SJCRH30 (cell line): ENCODE measurements at places on chromosomes 7 and 10. TPM values are rescaled to one million over a fixed set of nuclear protein-coding genes. Genes with fewer than 3 reads are reported as not detected.
A peak's percentile ranks its signal among the peaks of the same experiment; 100 is the strongest.

DNA sequence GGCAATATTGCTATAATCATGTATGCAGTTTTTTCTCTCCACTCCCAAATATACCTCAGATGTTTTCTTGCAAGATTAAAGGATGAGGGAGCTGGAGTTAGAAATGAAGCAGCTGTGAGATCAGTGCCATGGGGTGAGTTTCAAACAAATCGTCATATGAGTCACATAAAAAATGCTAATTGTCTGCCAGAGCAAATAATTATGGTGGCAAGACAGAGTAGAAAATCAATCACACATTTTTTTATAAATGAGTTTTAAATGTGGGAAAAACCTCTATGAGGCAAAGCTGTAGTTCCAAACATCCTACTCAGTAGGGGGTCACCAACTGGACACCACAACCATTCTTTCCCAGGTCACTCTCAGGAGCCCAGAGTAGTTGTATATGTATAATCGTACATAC, 55.3 kb downstream of the CH25H start:
- no peak overlapping the region for H3K4me3 ChIP-seq
- H3K27me3 ChIP-seq, result no peaks in the 10 kb centered on the region
- H3K27ac ChIP-seq, result no peak overlapping the region
- DNase-seq, result no peak
- no peaks in the 10 kb centered on the region for H3K36me3 ChIP-seq
- H3K4me1 ChIP-seq, result no peaks in the 10 kb centered on the region

DNA sequence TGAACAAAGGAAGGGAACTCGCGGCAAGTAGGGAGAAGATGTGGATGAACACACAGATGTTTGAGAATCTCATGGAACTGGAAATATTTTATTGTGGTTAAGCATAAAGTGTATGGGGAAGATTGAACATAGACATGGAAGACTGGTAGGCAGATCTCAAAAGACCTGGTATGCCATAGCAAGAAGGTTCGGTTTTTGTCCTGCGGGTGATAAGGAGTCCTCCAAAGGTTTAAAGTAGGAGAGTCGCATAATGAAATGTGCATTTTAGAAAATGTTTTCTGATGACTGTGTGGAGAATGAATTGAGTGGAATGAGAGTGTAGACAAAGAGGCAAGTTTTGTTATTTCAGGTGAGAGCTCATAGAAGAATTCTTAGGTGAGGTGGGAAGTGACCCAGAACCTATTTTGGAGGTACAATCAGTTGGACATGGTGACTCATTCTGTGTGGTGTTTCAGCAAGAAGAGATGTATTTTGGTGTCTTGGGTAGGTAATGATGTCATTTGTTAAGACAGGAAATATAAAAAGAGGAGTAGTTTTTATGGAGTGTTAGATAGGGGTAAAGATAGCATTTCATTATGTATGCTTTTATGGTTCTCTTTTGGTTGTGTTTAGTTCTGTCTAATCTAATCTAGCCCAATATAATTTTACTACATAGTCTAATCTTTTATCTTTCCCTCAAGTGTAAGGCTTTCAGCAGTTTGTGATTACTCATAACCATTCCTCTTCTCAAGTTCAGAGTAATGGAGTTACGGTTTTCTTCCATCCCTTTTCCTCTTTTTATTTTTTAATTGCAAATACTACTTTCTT, 239.2 kb downstream of the EXOC4 start:
- no peak overlapping the region for H3K27ac ChIP-seq
- DNase-seq, result no peak
- no peak overlapping the region for H3K4me3 ChIP-seq
- H3K27me3 ChIP-seq, result no peaks in the 10 kb centered on the region

- H3K27ac ChIP-seq, result no peak overlapping the region
- no peaks in the 10 kb centered on the region for H3K36me3 ChIP-seq
- H3K27me3 ChIP-seq, result no peaks in the 10 kb centered on the region
- no peak for DNase-seq
Measured at GRCh38 chr7:29539471-29539870, 24.2 kb upstream of the PRR15 start.

GRCh38 chr7:67723591-67723990, 727.0 kb downstream of the TYW1 start:
- H3K36me3 ChIP-seq, result no peaks in the 10 kb centered on the region
- H3K27ac ChIP-seq, result no peak overlapping the region
- DNase-seq, result no peak
- H3K27me3 ChIP-seq, result no peaks in the 10 kb centered on the region

- DNase-seq, result no peak
- H3K27me3 ChIP-seq, result no peaks in the 10 kb centered on the region
- peaks cover 15% of the 10 kb centered on the region for H3K4me1 ChIP-seq
- H3K27ac ChIP-seq, result no peak overlapping the region
- no peak overlapping the region for H3K4me3 ChIP-seq
- no peaks in the 10 kb centered on the region for H3K36me3 ChIP-seq
Measured at GRCh38 chr10:16995867-16996529, 133.6 kb downstream of the CUBN start.

DNA sequence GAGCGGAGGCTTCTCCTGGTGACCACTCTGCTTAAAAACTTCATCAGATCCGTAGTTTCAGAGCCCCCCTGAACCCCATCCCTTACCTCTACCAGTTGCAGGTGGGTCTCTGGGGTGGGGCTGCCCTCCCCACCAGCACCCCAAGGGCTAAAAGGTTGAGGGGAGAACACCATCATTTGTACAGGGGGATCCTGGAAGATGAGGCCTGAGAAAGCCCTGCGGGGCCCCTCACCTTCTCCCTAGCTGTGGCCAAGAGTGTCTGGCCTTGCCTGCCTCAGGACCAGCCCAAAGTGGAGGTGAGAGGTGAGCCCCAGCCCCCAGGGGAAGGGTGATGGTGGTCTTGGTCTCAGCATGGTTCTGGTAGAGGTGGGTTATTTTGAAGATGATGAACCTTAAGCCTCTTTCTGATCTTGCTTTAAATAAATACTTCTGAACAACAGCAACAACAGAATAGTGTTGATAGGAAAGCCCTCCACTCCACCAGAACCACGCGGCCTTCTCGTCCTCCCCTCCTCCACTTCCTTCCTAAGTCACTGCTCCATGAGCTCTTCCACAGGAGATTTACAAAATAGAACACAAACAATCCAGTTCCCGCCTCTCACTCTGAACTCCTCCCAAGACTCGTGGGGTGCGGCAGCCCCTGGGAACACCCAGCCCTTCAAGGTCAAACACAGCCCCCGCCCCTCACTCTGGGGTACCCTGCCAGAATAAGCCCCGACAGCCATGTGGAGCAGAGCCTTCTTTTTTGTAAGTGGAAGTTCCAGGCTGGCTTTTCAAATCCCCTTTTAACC, 169.1 kb downstream of the EGFR start:
- peaks cover 17% of the 10 kb centered on the region for H3K4me1 ChIP-seq
- DNase-seq, result no peak
- H3K27me3 ChIP-seq, result no peaks in the 10 kb centered on the region
- H3K4me3 ChIP-seq, result no peak overlapping the region

DNA sequence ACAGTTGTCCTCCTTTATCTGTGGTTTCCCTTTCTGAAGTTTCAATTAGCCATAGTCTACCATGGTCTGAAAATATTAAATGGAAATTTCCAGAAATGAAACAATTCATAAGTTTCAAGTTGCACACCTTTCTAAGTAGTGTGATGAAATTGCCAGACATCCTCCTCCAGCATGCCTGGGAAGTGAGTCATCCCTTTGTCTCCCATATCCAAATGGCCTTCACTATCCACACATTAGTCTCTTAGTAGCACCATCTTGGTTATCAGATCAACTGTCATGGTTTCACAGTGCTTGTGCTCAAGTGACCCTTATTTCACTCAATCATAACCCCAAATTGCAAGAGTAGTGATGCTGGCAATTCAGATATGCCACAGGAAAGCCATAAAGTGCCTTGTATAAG, 83.4 kb upstream of the PPP1R9A start:
- H3K36me3 ChIP-seq, result no peaks in the 10 kb centered on the region
- H3K27ac ChIP-seq, result peak overlapping the region; percentile 44
- H3K4me3 ChIP-seq, result no peak overlapping the region
- peaks cover 11% of the 10 kb centered on the region for H3K4me1 ChIP-seq
- no peaks in the 10 kb centered on the region for H3K27me3 ChIP-seq
- DNase-seq, result peak; percentile 45

GRCh38 chr7:79789584-79790345, 336.3 kb upstream of the MAGI2 start:
- no peaks in the 10 kb centered on the region for H3K36me3 ChIP-seq
- no peak for DNase-seq
- H3K27ac ChIP-seq, result no peak overlapping the region
- H3K27me3 ChIP-seq, result no peaks in the 10 kb centered on the region
- no peaks in the 10 kb centered on the region for H3K4me1 ChIP-seq

DNA sequence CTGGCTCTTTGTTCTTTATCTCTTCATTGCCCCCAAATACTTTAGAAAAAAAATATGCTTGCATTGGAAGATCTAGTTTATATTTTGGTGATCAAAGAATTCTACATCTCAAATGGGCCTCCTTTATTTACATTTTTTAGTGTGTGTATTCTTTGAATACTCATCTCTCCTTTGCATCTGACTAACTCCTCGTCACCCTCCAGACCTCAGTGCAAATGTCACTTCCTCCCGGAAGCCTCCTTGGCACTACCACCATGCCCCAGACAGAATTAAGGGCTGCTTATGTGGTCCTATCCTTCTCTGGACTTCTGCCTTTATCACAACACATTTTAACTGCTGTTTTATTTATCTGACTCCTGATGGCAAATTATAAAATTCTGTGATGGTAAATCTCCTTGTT, 52.0 kb upstream of the PPP1R3C start:
- H3K4me3 ChIP-seq, result no peak overlapping the region
- no peak overlapping the region for H3K27ac ChIP-seq
- no peaks in the 10 kb centered on the region for H3K4me1 ChIP-seq
- no peaks in the 10 kb centered on the region for H3K27me3 ChIP-seq
- no peak for DNase-seq

DNA sequence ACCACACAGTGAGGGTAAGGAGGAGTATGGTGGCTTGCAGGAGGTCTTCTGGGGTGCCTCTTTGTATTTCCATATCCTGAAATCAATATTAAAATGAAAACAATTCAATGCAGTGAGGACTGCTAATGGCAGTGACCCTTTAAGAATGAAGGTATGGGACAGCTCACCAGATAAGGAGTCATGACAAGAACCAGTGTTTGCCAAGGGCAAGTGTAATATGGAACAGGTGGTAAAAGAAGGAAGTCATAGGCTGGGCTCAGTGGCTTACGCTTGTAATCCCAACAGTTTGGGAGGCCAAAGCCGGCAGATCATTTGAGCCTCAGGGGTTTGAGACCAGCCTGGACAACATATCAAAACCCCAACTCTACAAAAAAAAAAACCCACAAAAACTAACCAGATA, 20.0 kb upstream of the LIPA start:
- no peak for DNase-seq
- no peaks in the 10 kb centered on the region for H3K36me3 ChIP-seq
- H3K4me1 ChIP-seq, result no peaks in the 10 kb centered on the region
- no peak overlapping the region for H3K4me3 ChIP-seq

TNS3 gene
- total RNA-seq, result 57.6 and 65.1 TPM in 2 replicates

GPER1 gene
- total RNA-seq, result 0.15 TPM in 1 of 2 replicates, not detected in the other

LAMB4 gene
- total RNA-seq, result not detected in 2 replicates

CCM2 gene
- 26.2 and 28.3 TPM in 2 replicates for total RNA-seq

PAPOLB gene
- total RNA-seq, result not detected in 2 replicates
